Testis (tissue), 5 donors: ENCODE measurements at places on chromosomes 13 and 19.
A peak's percentile ranks its signal among the peaks of the same experiment; 100 is the strongest.

- no peak for DNase-seq
These were observed 12.1 kb upstream of the ZNF254 start for GRCh38 chr19:24074720-24075454.

DNA sequence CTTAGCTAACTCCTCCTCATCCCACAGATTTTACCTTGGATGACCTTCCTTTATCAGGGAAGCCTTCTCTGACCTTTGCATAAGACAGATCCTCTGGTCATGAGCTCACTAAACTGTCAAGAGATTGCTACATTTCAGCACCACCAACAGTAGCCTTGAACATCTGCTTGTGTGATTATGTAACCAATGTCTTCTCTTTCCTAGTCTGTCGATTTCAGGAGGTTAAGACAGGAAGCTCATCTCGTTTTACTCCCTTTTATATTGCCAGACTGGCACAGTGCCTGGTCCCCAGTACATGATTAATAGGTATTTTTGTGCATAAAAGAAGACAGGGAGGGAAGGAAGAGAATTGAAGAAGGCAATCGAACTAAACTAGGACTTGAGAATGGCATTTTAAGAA, 1697.7 kb downstream of the EFNB2 start:
- DNase-seq: no peak

DNA sequence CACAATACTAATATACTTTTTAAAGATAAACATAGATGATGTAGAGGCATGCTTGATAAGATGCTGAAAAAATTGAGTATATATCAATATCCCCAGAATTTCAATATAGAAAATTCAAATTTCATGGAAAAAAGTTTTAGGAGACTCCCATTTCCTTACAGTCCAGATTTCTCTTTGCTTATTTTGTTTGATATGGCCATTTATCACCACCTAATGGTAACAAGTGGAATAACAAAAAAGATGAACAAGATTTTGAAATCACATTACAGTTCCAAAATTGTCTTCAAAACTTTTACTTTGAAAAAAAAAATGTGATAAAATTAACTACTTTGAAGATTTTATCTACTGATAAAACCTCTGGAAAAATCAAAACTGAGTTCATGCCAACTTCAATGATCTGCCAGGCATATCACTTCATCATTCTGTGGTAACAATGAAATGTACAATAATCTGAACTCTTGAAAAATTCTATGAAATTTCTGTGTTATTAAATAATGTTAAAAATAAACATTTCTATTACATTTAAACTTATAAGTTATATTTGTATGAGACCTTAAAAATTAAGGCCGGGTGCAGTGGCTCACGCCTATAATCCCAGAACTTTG, 17.5 kb downstream of the MIPEP start:
- no peak for DNase-seq

- peak; percentile 61 for DNase-seq
These were observed 2.2 kb downstream of the TJP3 start for GRCh38 chr19:3710265-3710812.

- no peak for DNase-seq
These were observed 39.2 kb upstream of the MIR17HG start for GRCh38 chr13:91308299-91308698.

DNA sequence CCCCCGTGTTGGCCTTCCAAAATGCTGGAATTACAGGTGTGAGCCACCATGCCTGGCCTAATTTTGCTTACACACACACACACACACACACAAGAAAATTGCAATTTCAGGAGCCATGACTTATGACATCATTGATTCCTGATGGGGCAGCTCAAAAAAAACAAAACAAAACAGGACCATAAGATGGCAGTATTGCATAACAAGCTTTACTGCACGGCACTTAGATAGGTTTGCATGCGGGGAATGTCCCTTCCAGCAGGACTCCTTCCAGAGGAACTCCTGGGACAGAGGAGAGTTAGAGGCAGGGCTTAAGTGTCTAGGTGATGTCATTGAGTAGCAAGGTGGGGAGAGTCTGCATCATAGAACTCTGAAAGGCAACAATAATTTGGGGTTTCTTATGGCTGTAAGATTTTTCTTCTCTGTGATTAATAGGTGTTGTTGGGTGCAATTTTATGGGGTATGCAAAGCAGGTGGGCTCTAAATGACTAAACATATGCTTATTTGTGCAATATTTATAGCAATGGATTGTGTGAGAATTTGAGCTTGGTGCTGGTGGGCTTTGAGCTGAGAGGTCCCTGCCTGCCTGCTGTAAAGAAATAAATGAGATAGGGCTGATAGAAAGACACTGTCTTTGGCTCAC, 9.0 kb upstream of the ACSBG2 start:
- no peak for DNase-seq

DNA sequence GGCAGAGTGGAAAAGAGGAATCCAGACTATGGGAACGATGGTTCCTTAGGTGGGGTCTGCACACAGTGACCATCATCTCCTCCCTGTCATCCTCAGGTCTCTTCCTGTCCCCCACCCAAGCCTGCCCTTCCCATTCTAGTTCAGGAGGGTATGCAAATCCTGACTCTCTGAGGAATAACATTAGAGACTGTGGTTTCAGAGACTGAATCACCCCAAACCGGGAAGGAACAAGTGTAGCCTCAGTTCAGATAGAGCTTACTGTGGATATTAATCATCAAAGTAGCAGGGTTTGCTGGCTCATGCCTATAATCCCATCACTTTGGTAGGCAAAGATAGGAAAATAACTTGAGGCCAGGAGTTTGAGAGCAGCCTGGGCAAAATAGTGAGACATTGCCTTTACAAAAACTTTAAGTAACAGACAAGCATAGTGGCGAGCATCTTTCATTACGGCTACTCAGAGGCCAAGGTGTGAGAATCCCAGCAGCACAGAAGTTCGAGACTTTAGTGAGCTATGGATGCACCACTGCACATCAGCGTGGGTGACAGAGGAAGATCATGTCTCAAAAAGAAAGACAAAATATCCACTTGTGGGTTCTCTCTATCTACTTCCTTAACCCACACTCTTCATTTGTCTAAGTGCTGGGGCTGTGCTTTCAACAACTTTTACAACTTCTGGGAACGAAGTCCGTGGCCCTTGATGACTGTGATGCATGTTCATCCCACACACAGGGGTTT, 19.3 kb upstream of the LGALS13 start:
- DNase-seq: no peak

GRCh38 chr19:6577476-6578125, 13.3 kb downstream of the CD70 start:
- DNase-seq: no peak

DNA sequence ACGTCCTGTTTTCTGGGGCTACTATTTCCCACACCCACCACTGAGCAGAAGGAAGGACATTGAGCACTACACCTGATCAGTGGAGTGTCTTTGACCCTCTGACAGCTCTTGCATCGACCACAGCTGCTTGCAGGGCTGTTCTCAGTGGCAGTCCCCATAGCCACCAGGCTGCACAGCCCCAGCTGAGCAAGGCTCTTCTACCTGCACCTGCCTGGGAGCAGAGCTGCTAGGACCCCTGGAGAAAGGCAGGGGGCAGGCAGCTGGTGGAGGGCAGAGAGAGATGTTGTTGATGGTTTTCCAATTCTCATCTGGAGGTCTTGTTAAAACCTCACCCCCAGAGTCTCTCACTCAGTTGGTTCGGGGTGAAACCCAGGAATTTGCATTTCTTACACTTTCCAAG, 361.8 kb upstream of the ZNF507 start:
- DNase-seq: no peak

DNA sequence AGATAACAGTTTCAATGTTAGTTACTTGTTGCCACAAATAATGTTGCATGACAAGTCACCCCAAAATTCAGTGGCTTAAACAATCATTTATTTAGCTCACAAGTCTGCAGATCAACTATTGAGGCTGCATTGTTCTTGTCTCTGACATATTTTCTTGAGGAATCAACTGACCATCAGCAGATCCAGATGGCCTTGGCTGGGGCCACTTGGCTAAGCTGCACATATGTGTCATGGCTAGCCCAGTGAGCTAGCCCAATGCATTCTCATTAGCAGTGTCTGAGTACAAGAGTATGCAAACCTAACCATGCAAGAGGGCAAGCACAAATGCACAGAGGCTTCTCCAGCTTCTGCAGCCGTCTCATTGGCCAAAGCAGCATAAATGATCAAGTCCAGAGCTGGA, 180.4 kb downstream of the DNAJC15 start:
- no peak for DNase-seq

DNA sequence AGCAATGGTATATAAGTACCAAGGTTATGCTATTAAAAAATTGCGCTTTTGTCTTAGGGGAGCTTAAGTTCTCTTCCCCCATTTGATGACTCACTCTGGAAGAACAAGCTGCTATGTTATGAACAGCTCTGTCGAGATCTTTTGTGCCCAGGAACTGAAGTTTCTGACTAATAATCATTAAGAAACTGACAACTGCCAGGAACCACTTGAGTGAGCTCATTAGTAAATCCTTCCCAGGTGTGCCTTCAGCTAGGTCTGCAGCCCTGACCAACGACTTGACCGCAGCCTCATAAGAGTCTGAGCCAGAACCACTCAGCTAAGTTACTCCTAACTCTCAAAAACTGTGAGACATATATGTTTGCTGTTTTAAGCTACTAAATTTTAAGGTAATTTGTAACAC, 147.8 kb downstream of the SLITRK6 start:
- no peak for DNase-seq

GRCh38 chr19:31783592-31783991, 434.4 kb upstream of the TSHZ3 start:
- no peak for DNase-seq

- DNase-seq: no peak
These were observed 404.2 kb upstream of the SGCG start for GRCh38 chr13:22776394-22777186.

- no peak for DNase-seq
These were observed 475.7 kb downstream of the UQCRFS1 start for GRCh38 chr19:28737021-28737895.

DNA sequence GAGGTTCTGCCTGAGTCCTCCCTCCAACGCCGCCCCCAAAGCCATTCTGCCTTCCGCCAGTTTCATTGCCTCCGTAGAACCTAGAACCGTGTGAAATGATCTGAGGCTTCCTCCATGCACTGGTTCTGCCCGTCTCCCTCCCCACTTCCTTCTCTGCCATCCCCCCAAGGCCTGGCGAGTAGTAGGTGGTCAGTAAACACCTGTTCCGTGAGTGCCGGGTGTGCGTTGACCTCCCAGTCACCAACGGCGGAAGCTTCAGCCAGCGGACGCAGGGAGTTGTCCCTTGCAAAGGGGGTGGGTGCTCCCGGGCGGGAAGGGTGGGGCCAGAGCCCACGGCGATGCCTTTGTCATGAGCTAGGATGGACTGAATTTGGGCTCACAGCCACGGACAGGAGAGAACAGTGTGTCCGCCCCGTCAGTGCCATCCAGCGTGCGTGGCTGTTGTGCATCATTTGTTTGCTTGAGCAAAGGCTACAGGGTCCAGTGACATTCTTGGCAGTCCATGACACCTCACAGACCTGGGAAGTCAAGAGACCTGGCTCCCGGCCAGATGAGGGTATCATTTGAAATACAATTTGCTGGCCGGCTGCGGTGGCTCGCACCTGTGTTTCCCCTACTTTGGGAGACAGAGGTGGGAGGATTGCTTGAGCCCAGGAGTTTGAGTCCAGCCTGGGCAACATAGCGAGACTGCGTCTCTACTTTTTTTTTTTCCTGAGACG, 43.1 kb downstream of the NFIC start:
- peak; percentile 74 for DNase-seq

- DNase-seq: no peak
These were observed 13.0 kb downstream of the NMRK2 start for GRCh38 chr19:3945838-3946237.

GRCh38 chr13:36395280-36395679, 37.0 kb upstream of the CCNA1 start:
- no peak for DNase-seq

- no peak for DNase-seq
These were observed 202.8 kb upstream of the TSC22D1 start for GRCh38 chr13:44778761-44779484.

DNA sequence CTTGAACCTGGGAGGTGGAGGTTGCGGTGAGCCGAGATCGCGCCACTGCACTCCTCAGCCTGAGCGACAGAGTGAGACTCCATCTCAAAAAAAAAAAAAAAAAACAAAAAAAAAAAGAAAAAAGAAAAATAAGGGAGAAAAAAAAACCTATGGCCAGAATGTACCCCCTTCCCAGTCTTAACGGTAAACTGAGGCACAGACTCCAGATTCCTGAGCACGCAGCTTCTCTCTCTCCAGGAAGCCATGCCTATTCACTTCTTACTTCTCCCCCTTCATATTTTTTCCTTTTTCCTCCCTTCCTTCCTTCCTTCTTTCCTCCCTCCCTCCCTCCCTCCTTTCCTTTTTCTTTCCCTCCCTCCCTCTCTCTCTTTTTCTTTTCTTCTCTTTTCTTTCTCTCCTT, 5.4 kb downstream of the ADGRE2 start:
- no peak for DNase-seq

DNA sequence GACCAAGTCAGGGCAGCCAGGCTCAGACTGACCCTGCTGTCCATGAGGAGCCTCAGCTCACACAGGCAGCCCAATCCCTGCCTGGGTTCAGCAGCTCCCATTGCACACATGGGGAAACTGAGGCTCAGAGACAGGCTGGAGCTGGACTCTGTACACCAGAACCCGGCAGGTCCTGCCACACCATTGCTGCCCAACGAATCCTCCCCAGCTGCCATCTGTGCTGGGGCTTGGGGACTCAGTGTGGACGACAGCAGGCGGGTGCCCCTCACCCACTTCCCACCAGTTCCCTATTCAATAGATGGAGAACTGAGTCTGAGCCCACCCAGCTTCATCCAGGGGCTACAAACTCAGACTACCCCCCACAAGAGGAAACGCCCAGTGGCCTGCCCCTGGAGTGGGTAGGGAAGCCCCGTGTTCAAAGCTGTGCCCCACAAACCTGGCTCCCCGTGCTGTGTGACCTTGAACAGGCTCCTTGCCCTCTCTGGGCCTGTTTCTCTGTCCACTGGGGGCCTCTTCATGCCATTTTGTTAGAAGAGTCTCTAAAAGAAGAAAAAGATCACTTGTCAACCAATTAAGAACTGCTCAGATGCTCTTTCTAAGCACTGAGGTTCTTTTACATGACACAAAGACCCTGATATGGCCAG, 50.8 kb downstream of the AP1M1 start:
- DNase-seq: no peak

- DNase-seq: no peak
These were observed 589 bp downstream of the R3HDM4 start for GRCh38 chr19:912181-913079.

DNA sequence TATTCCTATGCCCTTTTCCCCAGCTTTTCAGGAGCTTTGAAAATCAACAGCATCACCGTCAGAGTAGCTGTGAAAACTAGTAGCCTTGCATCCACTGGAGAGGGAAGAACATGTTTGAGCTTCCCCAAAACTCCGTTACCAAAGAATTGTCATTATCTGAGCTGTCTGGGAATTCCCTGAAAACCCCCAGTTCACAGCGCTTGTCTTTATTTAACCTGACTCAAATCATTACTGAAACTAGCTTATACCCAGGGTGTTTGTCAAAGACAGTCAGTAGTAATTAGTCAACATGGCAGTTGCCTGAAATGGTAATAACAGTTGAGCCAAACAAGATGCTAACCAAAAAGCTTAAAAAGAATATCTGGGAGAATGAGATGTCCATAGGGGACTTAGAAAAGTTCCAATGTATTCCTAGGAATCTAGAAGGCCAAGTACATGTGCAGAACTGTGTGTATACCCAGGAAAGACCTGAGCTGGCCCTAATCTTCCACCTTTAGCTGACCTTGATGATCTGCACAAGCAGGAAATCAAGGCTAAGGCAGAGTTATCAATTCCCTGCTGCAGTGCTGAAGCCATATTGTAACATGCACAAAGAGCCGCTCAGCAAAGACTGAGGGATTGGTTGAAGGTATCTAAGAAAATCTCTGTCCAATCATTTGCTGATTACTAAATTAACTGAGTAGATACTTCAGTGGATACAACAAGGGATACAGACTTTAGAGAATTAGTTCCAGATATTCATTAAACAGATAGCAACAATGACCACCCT, 130.8 kb downstream of the KL start:
- no peak for DNase-seq
